ENCODE measurements at places on chromosomes 6 and 20. TPM values are rescaled to one million over a fixed set of nuclear protein-coding genes. Genes with fewer than 3 reads are reported as not detected.

The GNAS-AS1 gene
- 1.8 TPM for total RNA-seq

The CTSA gene
- total RNA-seq = 142 TPM

The SLC22A16 gene
- total RNA-seq = not detected

The L3MBTL1 gene
- 5.0 TPM for total RNA-seq

The RING1 gene
- total RNA-seq = 19.7 TPM

The ADGRF4 gene
- total RNA-seq = 1.5 TPM

The BTN1A1 gene
- not detected for total RNA-seq

The SLC12A5 gene
- 3.4 TPM for total RNA-seq

The SEMG1 gene
- total RNA-seq = not detected

The AK9 gene
- 7.2 TPM for total RNA-seq

The CCN6 gene
- total RNA-seq = not detected

The TREM2 gene
- total RNA-seq = not detected

The HCK gene
- total RNA-seq = not detected

The LY6G6D gene
- total RNA-seq = not detected

The CYP21A2 gene
- total RNA-seq = 0.05 TPM

All from A172 (cell line).